ENCODE measurements at places on chromosomes 1 and 21. TPM values are rescaled to one million over a fixed set of nuclear protein-coding genes. Genes with fewer than 3 reads are reported as not detected.

Gene RIPK4
- total RNA-seq, result 13.7 TPM

Gene C1orf87
- total RNA-seq, result not detected

Gene KIAA1614
- total RNA-seq, result 0.31 TPM

Gene ZC3H12A
- 18.3 TPM for total RNA-seq

Gene DEDD
- total RNA-seq, result 41.0 TPM

Gene IFI44
- total RNA-seq, result 3.8 TPM

Gene PSMB2
- total RNA-seq, result 62.9 TPM

Gene TRIM67
- total RNA-seq, result 0.65 TPM

Gene ATP5PF
- 139 TPM for total RNA-seq

Gene KIF26B
- 6.1 TPM for total RNA-seq

Gene CFHR5
- not detected for total RNA-seq

Gene CFAP298
- total RNA-seq, result 41.1 TPM

Gene GOLT1A
- total RNA-seq, result 9.7 TPM

Gene SYDE2
- total RNA-seq, result 9.4 TPM

Gene OR6K3
- total RNA-seq, result not detected

Gene SELP
- total RNA-seq, result 0.31 TPM

Gene HES2
- total RNA-seq, result 5.9 TPM

Gene PLA2G2A
- 26.1 TPM for total RNA-seq

Gene INKA2
- total RNA-seq, result 5.3 TPM
